ENCODE measurements at places on chromosomes 6 and 20.

DNA sequence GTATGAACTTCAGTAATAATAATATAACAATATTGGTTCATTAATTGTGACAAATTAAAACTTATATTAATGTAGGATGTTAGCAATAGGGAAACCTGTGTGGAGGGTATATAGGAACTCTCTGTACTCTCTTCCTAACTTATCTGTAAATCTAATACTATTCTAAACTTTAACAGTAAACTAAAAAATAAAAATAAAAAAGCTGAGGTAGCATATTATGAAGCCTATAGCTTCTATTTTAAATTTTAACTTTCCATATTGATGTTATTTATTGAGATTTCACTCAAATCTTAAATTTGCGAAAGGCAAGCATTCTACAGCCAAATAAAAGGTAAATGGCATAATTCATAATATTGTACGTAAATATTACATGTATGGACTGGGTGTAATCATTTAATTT, 326.4 kb downstream of the MEI4 start:
- no peak for DNase-seq

DNA sequence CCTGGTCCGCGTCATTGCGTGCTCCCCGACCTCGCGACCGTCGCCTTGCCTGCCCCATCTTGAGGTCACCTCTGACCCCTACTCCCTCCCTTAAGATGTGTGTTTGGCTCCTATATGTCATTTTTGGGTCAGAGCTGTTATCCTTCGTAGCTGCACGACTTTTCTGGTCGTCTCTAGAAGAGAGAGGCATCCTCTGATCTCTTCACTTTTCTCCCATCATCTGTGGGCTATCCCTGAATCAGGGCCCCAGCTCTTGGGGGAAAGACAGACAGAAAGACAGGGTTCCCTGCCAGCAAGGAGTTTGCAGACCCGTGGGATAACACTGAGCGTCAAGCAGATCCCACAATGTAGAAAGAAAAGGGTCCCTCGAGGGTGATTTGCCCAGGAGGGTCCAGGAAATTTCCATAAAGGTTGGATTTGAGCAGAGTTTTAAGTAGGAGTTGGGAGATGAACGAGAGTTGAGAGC, 555 bp downstream of the FAM120B start:
- no peak for DNase-seq

GRCh38 chr20:18156045-18156444, 18.4 kb downstream of the KAT14 start:
- DNase-seq: no peak

GRCh38 chr6:136086686-136087085, 163.4 kb downstream of the MTFR2 start:
- DNase-seq: no peak

DNA sequence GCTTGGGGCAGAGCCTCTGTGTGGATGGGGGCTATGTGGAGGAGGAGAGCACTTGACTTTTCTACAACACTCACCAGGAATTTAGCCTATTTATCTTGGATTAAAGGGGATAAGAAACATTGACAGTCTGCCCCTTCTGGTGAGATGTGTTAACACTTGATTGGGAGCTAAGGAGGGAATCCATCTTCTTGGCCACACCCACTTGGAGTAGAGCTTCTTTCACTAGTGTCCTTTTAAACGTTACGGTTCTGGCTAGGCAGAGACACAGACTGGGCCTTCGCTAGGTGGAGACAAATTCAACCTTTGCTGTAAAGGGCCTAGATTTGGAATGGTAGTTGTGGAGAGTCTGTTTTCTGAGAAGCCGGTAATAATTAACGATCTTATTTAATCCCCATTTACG, 15.5 kb upstream of the TPBG start:
- no peak for DNase-seq

GRCh38 chr6:89351671-89352277, 748 bp downstream of the UBE2J1 start:
- no peak for DNase-seq

- DNase-seq: no peak
Measured at GRCh38 chr20:43844778-43845614, 69.7 kb upstream of the TOX2 start.

DNA sequence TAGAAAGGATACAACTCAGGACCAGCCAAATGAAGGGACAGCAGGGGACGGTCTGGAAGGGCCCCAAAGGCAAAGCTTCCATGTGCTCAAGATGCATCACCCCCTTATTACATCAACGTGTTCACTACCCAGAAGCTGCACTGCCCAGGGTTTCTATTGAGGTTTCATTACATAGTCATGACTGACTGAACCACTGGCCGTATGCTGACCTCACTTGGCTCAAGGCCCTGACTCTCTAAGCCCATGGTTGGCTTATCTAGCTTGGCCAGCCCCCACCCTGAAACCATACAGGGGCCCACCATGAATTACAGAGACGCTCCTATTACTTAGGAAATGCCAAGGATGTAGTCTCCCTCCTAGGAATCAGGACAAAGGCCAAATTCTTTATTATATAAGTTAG, 179.4 kb downstream of the FOXC1 start:
- DNase-seq: no peak

GRCh38 chr6:33585403-33586107, 5.5 kb upstream of the BAK1 start:
- DNase-seq: peak; percentile 65

GRCh38 chr6:118299457-118299856, 248.6 kb upstream of the PLN start:
- DNase-seq: no peak

DNA sequence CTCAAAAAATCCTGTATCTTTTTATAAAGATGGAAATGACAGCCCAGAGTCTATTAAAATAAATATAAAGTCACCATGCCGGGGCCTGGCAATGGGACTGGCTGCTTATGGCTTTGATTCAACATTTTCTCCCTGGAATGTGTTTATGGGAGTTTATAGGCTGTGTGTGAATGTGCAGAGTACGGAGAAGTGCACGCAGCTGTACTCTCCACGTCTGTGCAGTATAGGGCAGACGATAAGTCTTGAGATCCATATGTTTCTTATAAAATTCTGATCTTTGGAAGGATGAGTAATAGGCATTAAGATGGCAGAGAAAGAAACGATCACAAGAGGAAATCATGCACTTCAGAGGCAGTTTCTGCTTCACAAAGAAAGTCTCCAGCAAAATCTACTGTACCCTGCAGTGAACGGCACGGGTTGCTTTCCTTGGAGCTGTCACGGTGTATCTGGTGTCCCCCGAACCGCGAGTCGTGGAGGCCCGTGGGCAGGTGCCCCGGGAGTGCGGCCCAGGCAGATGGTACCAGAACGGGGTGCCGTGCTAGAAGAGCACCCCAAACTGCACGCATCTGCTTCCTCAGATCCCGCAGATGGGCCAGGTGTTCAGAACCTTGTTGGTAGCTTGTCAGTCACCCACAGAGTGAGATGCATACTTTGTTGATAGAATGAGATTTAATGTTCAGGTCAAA, 382.5 kb downstream of the TAF4 start:
- no peak for DNase-seq

DNA sequence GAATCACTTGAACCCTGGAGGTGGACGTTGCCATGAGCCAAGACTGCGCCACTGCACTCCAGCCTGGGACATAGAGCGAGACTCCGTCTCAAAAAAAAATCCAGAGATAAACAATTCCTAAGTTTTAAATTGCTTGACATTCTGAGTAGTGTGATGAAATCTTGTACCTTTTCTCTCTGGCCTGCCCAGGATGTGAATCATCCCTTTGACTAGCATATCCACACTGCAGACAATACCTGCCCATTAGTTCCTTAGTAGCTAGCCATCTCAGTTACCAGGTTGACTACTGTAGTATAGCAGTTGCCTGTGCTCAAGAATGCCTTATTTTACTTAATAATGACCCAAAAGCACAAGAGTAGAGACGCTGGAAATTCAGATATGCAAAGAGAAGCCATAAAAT, 2.8 kb downstream of the ZFP57 start:
- no peak for DNase-seq

- DNase-seq: peak; percentile 83
Measured at GRCh38 chr20:48769069-48769983, 58.5 kb downstream of the PREX1 start.

- no peak for DNase-seq
Measured at GRCh38 chr20:51420111-51420510, 122.4 kb downstream of the NFATC2 start.

DNA sequence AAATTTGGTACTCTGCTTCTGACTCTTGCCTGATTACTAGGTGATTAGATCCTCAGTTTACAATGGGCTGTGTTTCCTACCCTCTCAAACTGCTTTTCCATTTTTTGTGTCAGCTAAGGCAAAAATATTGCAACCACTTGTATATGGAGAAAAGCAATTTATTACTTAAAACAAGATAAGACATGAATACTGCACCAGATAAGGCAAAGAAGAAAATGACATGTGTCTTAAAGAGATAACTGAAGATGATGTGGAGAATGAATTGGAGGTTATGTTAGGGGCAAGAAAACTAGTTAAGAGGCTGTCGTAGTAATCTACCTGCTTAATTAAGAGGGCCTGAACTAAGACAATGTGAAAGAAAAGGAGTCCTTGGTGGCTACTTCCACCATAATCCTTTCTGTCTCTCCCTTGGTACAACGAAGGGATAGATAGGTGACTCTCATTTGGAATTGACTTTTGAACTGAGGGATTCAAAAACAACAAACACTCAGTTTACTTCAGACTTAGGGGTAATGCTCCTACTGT, 16.3 kb upstream of the REV3L start:
- DNase-seq: no peak

DNA sequence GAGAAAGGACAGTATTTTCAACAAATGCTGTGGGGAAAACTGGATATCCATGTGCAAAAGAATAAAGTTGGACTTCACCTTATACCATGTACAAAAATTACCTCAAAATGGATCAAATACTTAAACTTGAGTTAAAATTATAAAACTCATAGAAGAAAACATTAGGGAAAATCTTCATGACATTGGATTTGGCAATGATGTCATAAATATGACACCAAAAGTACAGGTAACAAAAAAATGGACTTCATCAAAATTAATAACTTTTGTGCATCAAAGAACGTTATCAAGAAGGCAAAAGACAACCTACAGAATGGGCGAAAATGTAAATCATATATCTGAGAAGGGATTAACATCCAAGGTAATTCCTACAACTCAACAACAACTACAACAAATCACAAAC, 355.3 kb upstream of the SOX4 start:
- DNase-seq: no peak

DNA sequence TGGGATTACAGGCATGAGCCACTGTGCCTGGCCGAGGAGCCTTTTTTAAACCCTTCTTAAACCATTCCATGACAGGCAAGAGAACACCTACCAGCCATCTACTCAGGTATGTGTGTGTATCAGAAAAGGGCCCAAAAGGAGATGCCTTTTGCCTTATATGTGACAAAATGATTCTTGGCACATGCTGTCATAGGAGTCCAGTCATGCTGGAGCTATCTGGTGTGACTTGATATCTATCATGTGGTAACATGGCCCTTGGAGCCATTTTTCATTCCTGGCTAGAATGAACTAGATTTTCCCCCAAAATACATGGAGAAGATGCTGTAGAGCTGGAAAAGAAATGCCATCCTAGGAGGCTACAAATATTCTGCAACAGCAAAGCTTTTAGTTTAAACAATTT, 129.1 kb downstream of the DST start:
- DNase-seq: no peak

GRCh38 chr6:3208098-3208774, 19.2 kb downstream of the TUBB2B start:
- no peak for DNase-seq

GRCh38 chr6:16819752-16820151, 58.5 kb upstream of the ATXN1 start:
- DNase-seq: no peak

DNA sequence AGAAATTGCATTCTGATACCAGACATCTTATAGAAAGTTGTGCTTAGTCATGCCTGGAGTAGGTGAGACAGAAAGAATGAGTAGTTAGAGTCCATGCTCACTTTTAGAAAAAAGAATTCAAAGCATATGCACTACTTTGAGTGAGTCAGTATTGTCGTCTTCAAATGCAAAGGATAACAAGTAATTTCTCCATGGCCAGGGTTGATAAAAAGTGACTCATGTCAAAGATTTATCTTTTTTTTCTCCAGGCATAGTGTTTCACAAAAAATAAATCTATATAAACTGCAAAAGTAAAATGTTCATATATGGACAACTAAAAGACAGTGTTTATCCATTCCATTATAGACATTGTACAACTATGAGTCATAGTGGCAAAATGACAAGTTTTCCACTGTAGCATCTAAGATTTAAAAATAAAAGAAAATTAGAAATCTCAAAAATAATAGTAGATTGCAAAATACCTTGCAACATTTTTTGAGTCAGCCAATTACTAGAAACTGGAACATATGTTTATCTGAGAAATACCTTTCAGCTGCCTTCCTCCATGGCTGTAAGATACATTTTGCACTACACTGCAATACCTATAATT, 329.6 kb downstream of the GRIK2 start:
- DNase-seq: no peak

GRCh38 chr6:35669451-35670045, 19.2 kb downstream of the FKBP5 start:
- DNase-seq: no peak

DNA sequence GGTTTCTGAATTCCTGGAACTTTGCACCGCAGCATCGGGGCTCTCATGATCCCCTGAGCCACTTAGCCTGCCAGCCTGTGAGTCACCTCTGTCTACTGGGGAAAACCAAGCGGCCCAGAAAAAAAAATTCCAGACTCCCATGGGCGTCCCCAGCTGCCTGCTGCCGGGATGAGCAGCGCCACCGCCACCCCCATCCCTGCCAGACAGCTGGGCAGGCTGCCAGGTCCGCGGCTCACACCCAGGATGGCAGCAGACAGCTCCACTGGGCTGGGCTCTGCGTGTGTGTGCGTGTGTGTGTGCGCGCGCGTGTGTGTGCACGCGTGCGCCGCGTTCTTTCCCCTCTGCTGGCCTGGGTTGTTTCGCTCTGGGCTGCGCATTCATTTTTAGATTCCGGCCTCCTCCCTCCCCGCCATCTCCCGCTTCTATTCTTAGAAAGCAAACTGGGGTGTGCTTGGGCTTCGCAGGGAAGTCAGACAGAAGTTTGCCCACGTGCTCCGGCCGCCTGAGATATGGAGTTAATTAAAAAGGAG, 38.9 kb upstream of the PMEPA1 start:
- DNase-seq: peak; percentile 28

Measured in T-cell (primary cell).